ENCODE measurements at places on chromosomes 2 and 18. TPM values are rescaled to one million over a fixed set of nuclear protein-coding genes. Genes with fewer than 3 reads are reported as not detected.

OSGEPL1 gene
- total RNA-seq = 8.3 TPM

GRCh38 chr18:25305584-25305983, 46.4 kb downstream of the ZNF521 start:
- peak; percentile 37 for DNase-seq

- peak; percentile 72 for DNase-seq
Measured at GRCh38 chr2:43605079-43605655, 9.3 kb upstream of the THADA start.

DNA sequence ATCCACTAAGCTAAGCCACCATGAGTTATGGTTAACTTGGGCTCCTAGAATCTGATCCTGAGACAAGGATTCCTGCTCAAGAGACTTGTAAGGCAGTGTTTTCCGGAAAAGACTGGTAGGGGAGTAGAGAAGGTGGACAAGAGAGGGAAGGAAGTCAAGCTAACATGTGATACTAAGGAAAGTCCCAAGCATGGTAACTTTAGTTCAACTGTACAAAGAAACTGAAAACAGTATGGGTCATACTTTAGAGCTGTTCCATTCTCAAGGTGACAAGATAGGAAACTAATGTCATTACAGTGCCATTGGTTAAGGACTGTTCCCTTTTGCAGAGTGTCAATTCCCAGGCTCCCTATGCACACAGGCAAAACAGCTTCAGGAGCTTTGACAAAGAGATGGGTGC, 5.8 kb downstream of the MYO5B start:
- DNase-seq = no peak

- DNase-seq = no peak
Measured at GRCh38 chr2:142871396-142871795, 6.1 kb upstream of the KYNU start.

GRCh38 chr2:158533009-158533408, 76.3 kb downstream of the PKP4 start:
- no peak for DNase-seq
